ENCODE measurements at places on chromosomes 1 and 21. TPM values are rescaled to one million over a fixed set of nuclear protein-coding genes. Genes with fewer than 3 reads are reported as not detected.

DNA sequence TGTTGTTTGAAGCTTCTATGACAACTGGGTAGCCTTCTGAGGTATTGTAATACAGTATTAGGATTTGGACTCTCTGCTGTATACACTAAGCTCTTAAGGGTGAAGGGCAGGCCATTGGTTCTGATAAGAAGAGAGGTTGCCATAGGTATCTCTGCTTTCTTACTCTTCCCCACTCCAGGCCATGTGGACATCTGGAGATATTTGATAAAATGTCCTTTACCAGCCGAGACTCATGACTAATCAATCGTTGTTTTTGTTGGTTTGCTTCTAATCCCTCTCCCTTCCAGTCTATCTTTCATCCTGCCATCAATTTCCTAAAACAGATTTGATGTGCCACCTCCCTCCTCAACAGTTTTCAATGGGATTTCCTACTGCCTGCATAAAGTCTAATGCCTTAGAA lies 64.6 kb upstream of the WDR26 start:
- no peak for DNase-seq

- no peak for DNase-seq
These were observed 63.0 kb downstream of the NMNAT2 start for GRCh38 chr1:183355181-183355580.

GRCh38 chr1:100543640-100544039 lies 5.7 kb downstream of the GPR88 start:
- no peak for DNase-seq

- DNase-seq = no peak
These were observed 342.6 kb upstream of the PKN2 start for GRCh38 chr1:88341447-88341846.

GRCh38 chr1:100530880-100531487 lies 7.0 kb upstream of the GPR88 start:
- DNase-seq = no peak

GRCh38 chr1:180181048-180181447 lies 26.4 kb downstream of the QSOX1 start:
- DNase-seq = no peak

- no peak for DNase-seq
These were observed 104.8 kb upstream of the GJB5 start for GRCh38 chr1:34650090-34650489.

- no peak for DNase-seq
These were observed 41.8 kb downstream of the IARS2 start for GRCh38 chr1:220135755-220136154.

The SLAMF1 gene
- total RNA-seq = not detected

The FAM72D gene
- 8.3 TPM for total RNA-seq

The KIF2C gene
- total RNA-seq = 119 TPM

The MX2 gene
- 3.4 TPM for total RNA-seq

All from PC-9 (cell line).